HuH-7 (cell line): ENCODE measurements at places on chromosomes 12 and 14.

- no peak for DNase-seq
Observed at GRCh38 chr12:12538535-12538934, 24.1 kb downstream of the DUSP16 start.

GRCh38 chr14:30799933-30800332 is 74.4 kb upstream of the COCH start:
- DNase-seq: no peak

GRCh38 chr14:73788701-73789551 is 62.7 kb upstream of the PTGR2 start:
- DNase-seq: no peak

- no peak for DNase-seq
Observed at GRCh38 chr12:25197608-25198007, 2.6 kb downstream of the ETFRF1 start.

DNA sequence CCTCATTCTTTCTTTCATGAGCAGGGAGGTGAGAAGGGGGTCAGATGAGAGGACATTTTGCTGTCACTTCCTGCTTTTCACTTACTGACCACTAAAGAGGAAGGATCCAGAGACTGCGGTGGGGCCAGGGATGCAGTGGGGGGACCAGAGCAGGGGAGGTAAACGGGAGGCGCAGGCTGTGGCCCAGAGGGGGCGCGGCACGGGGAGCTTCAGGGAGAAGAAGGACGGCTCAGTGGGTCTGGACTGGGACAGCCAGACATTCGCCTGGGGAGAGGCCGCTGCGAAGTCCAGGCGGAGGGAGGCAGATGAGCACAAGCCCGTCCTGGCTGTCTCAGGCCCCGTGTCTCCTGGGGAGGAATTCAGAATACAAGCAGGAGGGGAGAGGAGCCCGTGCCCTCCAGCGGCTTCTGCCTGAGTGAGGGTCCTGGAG is 41.2 kb downstream of the SLC6A12 start:
- no peak for DNase-seq

- no peak for DNase-seq
Observed at GRCh38 chr12:54021432-54022013, 6.7 kb upstream of the HOXC6 start.

DNA sequence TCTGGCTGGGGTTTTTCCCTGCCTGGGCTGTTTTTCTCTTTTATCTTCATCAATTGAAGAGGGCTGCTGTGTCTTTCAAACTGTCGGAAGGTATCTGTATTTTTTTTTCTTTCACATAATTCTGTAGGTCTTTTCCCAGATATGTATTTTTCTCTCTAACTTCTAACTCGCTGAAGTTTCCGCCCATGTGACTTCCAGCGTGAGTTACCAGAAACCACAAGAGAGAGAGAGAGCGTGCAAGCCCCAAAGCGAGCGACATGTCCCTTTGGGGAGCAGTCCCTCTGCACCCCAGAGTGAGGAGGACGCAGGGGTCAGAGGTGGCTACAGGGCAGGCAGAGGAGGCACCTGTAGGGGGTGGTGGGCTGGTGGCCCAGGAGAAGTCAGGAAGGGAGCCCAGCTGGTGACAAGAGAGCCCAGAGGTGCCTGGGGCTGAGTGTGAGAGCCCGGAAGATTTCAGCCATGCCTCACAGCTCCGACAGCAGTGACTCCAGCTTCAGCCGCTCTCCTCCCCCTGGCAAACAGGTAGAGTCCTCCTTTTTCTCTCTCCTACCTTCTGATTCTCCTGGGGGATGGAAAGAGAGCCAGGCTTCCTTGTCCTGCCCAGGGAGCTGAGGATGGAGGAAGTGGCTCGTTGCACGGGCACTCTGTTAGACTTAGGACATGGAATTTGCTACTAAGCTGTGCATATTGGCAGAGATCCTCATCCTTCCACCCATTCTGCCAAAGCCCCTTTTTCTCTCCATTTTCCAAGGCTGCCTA is at the start of gene BATF:
BATF (plus strand) TSS at position 246 of the 759 bp plus-strand sequence; CDS start at position 460, 214 bp downstream.
- no peak for DNase-seq

- DNase-seq: no peak
Observed at GRCh38 chr14:101934601-101935150, 29.7 kb upstream of the DYNC1H1 start.

- DNase-seq: no peak
Observed at GRCh38 chr12:119068129-119068856, 87.0 kb downstream of the SRRM4 start.

GRCh38 chr14:22084393-22085281 is 411.0 kb upstream of the OR4E1 start:
- DNase-seq: peak; percentile 7

GRCh38 chr14:93744876-93745275 is 43.4 kb downstream of the PRIMA1 start:
- no peak for DNase-seq

DNA sequence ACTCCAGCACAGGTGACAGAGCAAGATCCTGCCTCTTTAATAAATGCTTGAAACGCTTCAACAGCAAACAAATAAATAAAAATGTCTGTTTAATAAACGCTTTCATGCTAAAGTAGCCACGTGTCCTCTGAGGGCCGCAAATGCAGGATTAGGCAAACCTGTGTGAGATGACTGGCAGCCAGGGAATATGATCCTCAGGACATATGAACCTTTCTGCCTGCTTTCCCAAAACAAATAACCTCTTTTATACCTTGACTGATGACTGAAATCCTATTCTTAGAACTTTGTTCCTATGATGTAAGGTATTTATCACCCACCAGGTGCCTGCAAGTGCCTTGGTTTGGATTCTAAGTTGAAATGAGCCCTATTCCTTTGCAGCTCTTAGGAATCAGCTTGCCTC is 14.5 kb upstream of the FLVCR2 start:
- no peak for DNase-seq

DNA sequence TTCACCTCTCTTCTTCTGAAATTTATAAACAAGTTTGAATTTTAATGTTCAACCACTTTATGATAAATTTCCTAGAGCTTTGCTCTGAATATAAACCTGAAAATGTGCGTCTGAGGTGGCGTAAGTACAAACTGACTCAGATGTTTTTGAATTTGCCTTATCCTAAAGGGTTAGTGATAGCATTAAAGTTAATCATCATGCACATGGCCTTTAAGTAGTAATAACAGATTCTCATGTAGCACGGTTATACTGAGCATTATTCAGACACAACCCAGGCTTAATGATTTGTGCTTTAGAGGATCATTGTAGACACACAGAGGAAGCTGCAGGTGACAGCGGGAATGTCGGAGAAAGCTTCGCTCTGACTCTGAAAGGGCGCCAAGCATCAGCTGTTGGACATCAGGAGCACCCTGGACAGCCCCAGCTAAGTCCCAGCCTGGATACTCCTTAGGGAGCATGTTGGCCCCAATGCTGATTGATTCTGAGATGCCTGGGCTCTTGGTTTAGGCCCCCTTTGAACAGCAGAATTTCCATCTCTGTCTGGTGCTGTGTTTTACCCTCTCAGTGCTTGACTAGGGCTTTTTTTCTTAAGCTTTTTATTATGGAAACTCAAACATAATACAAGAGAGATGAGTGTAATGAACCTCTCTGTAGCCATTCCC is 91.1 kb downstream of the PLXNC1 start:
- DNase-seq: no peak

GRCh38 chr12:1644534-1645438 is 15.8 kb downstream of the WNT5B start:
- no peak for DNase-seq

DNA sequence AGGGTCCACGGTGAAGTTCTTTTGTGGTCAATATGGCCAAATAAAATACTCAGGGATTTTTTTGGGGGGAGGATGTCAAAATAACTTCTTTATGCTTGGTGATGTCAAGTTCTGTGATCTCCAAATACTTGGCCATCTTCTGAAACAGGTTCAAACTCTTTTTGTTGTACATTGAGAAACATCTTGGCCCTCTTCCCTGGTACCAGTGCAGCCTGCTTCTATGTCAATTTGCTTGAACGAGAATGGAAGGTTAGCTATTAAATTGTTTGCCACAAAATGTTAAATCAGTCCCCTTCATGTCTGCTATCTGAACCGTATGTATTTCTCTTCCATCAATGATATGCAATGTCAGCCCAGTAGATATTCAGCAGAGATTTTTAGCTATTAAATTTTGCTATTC is 6.1 kb upstream of the CRADD start:
- no peak for DNase-seq
